HCT116 (cell line): ENCODE measurements at places on chromosomes 3 and 15.

DNA sequence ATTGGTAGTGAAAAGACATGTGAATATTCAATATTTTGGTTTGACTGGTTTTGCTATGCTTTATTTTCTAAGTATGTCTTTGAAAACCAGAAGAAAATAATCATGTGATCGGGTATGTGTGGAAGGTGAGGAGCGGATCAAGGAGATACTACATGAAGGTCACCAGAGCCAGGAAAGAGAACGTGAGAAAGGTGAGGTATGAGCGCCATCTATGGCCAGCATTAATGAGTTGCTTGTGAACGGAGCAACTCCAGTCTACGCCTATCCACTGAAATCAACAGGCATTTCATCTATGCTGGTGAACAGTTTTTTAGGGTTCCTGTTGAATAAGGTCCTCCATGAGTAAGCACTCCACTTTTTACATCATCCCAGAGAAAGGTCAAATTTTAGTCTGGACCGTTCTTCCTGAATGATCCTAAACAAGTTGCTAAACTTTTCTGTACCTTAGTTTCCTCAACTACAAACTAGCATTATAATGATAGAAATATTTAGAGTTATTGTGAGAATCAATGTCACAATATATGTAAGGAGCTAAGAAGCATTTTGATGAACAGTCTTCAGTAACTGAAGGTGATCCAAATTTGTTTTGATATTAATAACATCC lies 1435.2 kb upstream of the CADM2 start:
- DNase-seq = no peak

- DNase-seq = no peak
Observed at GRCh38 chr15:65377105-65377975, 462 bp downstream of the IGDCC3 start.

GRCh38 chr15:49101536-49101935 lies 53.9 kb downstream of the COPS2 start:
- no peak for DNase-seq

DNA sequence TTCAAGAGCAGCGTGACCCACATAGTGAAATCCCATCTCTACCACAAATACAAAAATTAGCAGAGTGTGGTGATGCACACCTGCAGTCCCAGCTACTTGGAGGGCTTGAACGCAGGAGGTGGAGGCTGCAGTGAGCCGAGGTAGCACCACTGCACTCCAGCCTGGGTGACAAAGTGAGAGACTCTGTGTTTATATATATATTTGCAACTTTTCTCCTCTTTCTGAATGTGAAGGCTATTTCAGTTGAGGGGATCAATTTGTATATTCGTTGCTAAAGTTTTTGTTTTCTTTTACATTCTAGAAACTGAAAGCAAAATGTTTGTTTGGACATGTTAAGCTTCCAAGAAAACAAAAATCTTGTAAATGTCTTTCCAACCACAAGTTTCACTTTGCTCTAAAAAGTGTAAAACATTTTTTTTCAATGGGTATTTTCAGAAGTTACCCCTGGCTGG lies 29.8 kb upstream of the FAM98B start:
- no peak for DNase-seq

DNA sequence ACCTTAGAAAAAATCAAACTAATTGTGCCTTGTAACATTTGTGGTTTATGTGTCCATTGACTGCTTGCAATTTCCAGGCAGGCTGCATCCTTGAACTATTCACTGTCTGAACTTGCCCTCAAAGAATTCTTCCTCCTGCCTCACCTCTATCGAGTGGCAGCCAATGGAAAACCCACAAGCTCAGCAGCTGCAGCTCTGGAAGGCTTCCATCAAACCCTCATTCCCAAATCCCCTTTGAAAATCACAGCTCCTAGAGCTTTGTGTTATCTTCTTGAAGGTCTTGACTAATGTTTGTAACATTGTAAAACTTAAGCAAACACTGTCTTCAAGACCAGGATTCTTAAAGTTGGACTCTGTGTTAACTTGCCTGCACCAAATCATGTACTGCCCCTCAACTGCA lies 81.1 kb downstream of the FILIP1L start:
- DNase-seq = no peak

- DNase-seq = no peak
Observed at GRCh38 chr3:14353502-14353901, 48.9 kb upstream of the SLC6A6 start.

DNA sequence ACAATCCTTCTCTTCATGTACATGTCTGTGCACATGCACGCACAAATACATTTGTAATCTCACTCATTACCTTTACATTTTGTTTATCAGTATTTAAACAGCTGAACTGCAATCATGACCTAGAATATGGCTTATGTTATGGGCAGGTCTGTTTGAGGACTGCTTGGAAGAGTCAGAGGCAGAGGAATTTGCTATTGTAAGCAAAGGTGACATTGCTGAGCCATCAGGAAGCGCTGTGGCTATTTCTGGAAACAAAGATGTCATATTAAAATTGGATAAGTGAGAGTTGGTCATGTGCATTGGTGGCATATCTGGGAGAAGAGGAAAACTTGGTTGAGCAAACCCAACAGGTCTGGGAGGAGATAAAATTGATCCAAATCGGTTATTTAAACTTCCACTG lies 41.6 kb downstream of the USF3 start:
- no peak for DNase-seq

GRCh38 chr3:44326019-44326418 lies 12.5 kb upstream of the TCAIM start:
- DNase-seq = no peak

- DNase-seq = no peak
Observed at GRCh38 chr15:31605467-31605931, 278.9 kb downstream of the KLF13 start.

- DNase-seq = peak; percentile 23
Observed at GRCh38 chr3:12393894-12394293, 90.4 kb upstream of the TSEN2 start.

GRCh38 chr3:33269385-33269784 lies 7.9 kb upstream of the FBXL2 start:
- DNase-seq = no peak

DNA sequence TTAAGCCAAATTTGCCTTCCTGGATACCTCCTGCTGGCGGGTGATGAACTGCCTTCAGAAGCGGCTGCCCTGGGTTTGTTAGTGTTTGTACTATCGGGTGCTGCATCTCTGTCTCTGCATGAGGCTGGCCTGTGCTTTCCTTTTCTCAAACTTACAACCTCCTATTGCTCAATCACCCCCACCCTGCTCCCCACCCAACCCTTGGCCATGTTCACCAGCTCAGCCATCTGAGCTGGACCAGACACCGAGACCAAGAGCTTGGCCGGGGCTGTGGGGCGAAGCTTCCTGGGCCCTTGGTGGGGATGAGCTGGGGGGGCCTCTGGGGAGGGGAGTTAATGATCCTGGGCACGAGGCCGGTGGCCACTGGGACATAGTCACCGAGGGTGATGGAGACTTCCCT lies 16.8 kb upstream of the FBLN2 start:
- no peak for DNase-seq

- DNase-seq = no peak
Observed at GRCh38 chr15:101372149-101372577, 77.1 kb upstream of the SNRPA1 start.

DNA sequence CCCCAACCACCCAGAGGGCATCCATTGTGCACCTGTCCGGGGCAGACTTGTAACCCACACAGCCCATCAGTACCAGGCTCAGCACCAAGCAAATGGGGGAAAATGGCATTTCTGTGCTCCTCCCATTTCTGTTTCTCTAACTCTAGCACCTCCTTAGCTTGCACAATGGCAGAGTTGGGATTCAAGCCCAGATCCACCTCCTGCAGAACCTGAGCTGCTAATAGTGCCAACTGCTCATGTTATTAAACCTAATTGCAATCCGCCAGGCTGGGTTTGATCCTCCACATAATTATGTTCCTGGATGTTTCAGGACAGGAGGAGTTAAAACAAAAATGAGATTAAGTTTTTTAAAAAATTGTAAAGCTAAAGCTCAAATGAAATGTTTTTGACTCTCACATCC lies 235.0 kb downstream of the OCA2 start:
- no peak for DNase-seq

- no peak for DNase-seq
Observed at GRCh38 chr15:60009124-60009960, 5.2 kb downstream of the FOXB1 start.

- no peak for DNase-seq
Observed at GRCh38 chr3:11908981-11909698, 62.5 kb upstream of the TAMM41 start.

- no peak for DNase-seq
Observed at GRCh38 chr3:66036586-66037148, 2.1 kb downstream of the MAGI1 start.

DNA sequence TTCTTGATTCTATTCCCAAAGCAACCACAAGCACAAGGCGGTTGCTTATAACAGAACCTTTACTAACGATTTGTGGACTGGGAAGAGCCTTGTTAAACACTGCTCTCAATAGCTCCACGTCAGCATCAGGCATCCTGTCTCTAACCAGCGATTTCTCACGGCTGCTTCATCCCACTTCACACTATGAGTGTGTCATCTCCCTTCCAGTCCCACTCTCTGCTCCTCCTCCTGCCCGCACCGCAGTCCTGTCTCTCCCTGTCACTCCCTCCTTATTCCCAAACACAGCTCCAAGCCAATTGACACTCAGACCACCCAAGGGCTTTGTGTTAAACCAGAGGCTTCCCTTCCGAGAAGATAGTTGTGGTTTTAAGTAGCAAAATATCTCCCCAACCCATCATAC lies 94.8 kb downstream of the ABHD5 start:
- DNase-seq = no peak

DNA sequence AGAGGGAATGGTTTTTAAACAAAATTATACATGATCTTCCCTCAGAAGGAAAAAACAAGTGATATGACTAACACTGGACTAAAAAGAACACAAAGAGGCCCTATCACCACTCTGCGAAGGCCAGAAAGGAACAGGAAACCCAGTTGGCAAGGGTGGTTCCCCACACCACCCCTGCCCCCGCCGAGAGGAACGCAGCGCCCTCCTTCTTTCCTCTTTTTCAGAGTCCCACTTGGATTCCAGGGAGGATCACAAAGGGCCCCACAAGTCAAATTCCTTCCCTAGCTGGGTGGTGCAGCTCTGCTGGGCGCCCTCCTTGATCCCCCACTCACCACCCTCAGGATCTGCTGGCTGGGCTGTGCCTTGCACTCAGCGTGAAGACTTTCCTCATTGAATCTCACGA lies 29.8 kb downstream of the PLA1A start:
- DNase-seq = no peak

- DNase-seq = no peak
Observed at GRCh38 chr3:143822374-143822773, 25.9 kb downstream of the SLC9A9 start.

DNA sequence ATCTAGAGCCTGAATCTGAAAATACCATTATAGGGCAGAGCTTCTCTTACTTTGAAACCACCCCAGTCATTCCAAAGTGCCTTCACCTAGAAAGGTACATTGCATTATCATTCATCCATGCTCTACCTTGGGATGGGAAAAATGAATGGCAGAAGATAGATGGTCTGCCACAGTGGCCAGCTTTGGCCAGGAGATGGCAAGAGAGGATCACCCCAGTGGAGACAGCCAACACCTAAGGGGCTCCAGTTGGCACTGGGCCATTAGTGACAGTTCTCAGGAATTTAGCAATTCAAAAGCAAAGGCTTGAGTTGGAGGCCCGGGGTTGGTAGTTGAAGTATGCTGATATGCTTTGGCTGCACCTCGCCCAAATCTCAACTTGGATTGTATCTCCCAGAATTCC lies 253.6 kb upstream of the MRPL3 start:
- no peak for DNase-seq

- no peak for DNase-seq
Observed at GRCh38 chr3:185205865-185206264, 48.0 kb downstream of the EHHADH start.

DNA sequence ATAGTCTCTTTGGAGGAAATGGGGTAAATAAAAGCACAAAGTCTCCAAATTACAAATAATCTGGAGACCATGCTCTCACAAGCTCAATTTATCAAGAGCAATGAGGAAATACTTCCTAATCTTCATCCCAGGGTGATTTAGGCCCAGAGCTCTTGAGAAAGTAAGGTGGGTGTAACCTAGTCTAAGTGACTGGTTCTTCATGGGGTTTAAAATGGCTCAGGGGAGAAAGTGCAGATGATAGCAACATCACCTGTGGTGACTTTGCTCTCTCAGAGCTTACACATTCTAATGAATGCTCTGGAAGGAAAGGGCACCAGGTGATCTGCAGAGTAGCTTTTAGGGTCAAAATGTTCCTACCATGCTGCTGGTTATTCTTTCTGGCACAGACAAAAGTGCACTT lies 118.4 kb upstream of the TP63 start:
- no peak for DNase-seq

GRCh38 chr3:30286007-30286669 lies 320.3 kb upstream of the TGFBR2 start:
- DNase-seq = peak; percentile 68

GRCh38 chr3:135757421-135757820 lies 208.1 kb upstream of the PPP2R3A start:
- DNase-seq = no peak

DNA sequence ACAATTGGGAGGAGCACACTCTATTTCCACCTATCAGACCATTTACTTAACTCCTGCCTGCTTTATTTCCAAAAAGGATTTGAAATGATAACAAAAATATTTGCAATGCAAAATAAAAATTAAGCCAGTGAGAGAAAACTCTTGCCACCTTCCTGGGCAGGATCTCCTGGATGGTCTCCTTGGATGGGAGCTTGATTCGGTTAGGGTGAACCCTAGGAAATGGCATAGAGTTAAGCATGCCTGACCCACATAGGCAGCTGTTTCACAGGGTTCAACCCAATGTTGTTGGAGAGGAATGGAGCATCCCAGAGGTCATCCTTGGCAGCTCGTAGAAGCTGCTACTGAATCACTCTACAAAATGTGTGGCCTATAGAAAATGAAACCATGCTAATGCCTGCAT lies 83.8 kb downstream of the TGFBR2 start:
- DNase-seq = no peak

DNA sequence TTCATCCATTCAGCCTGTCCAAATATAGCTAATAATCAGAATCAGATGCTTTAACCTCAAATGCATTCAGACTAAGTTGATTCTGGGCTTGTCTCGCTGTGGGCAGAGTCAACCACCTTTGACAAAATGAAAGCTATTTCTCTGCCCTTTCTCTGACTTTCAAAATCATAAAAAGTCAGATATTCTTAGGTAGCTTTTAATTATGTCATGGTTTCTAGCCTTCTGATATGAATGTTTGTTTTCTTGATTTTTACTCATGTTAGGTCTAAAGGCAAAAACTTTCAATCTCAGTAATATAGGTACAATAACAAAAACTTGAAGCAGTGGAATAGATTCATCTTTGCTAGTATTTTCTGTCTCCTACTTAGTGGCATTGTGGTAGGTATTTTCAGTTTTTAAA lies 25.3 kb upstream of the C15orf61 start:
- DNase-seq = no peak

GRCh38 chr3:196463804-196464203 lies 31.6 kb upstream of the UBXN7 start:
- no peak for DNase-seq

DNA sequence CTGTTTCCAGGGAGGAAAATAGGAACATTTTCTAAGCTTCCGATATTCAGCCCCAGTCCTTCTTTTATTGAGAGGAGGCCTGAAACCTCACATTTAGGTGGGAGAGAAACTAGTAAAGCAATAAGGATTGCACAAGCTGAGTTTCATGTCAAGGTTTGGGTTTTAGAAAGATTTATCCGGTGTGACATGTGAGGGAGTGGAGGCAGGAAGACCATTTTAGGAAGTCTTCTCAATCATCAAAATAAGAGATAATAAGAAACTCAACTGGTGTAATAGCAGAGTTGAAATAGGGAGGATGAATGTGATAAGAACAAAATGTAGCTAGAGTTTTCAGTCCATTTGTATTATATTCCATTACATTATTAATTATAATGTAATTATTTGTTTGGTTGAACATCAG lies 27.7 kb upstream of the CLDN16 start:
- no peak for DNase-seq
